Activated naive CD8-positive, alpha-beta T cell treated with anti-CD3 and anti-CD28 coated beads, Interleukin-2, amount 10 ng/mL, durations not matched to agents 7 days and 5 days (primary cell): ENCODE measurements at places on chromosomes 5 and 9. TPM values are rescaled to one million over a fixed set of nuclear protein-coding genes. Genes with fewer than 3 reads are reported as not detected.

GRCh38 chr9:110334183-110334582, 3.5 kb downstream of the TXNDC8 start:
- DNase-seq: no peak
- no peak overlapping the region for H3K4me3 ChIP-seq
- H3K27me3 ChIP-seq: no peaks in the 10 kb centered on the region
- no peak overlapping the region for H3K27ac ChIP-seq
- no peaks in the 10 kb centered on the region for H3K36me3 ChIP-seq
- peaks cover 7% of the 10 kb centered on the region for H3K4me1 ChIP-seq

DNA sequence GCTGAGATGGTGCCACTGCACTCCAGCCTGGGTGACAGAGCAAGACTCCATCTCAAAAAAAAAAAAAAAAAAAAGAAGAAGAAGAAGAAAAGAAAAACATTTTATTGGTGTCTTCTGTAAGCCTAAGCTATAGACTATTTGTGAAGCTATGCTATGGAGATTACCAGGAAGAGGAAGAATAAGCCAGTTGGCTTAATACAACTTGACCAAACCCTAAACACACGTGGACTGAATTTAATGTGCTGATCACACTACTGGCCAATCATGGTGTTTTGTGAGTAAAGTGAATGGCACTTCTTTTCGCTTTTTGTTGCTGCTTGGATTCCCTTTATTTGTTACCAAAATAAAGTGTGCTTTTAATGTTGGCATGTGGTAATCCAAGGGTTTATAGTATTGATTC, 49.9 kb downstream of the GGTA1 start:
- H3K27me3 ChIP-seq: peaks cover 31% of the 10 kb centered on the region
- no peak overlapping the region for H3K27ac ChIP-seq
- peaks cover 16% of the 10 kb centered on the region for H3K4me1 ChIP-seq
- no peak for DNase-seq

DNA sequence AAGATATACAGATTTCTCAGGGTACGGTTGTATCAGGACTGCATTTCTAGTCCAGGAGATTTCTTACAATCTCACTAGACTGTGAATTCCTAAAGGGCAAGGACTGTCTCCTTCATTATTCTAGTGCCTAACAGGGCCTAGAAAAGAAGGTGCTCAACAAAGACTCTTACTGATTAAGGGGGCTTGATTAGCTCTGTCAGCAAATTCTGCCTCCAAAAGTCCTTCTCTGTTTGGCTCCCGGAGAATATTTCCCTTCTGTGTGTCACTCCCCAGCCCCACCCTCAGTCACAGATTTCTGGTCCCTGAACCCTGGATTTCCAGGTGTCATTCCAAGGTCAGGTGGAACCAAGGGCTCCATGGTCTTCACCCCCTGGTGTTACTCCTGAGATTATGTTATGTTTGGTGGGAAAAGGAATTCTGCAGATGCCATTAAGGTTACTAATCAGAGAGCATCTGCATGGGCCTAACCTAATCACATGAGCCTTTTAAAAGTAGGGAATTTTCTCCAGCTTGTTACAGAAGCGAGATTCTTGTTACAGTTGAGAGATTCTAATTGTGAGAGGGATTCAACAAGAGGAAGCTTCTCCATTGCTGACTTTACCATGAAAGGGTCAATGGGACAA, 167.7 kb upstream of the LHFPL2 start:
- peaks cover 4% of the 10 kb centered on the region for H3K4me1 ChIP-seq
- no peak overlapping the region for H3K4me3 ChIP-seq
- H3K36me3 ChIP-seq: peaks cover 6% of the 10 kb centered on the region
- no peak overlapping the region for H3K27ac ChIP-seq
- DNase-seq: no peak

GRCh38 chr5:66134407-66134861, 9.7 kb upstream of the SREK1 start:
- no peaks in the 10 kb centered on the region for H3K36me3 ChIP-seq
- H3K27ac ChIP-seq: no peak overlapping the region
- peaks cover 4% of the 10 kb centered on the region for H3K27me3 ChIP-seq
- no peak overlapping the region for H3K4me3 ChIP-seq
- peaks cover 2% of the 10 kb centered on the region for H3K4me1 ChIP-seq

DNA sequence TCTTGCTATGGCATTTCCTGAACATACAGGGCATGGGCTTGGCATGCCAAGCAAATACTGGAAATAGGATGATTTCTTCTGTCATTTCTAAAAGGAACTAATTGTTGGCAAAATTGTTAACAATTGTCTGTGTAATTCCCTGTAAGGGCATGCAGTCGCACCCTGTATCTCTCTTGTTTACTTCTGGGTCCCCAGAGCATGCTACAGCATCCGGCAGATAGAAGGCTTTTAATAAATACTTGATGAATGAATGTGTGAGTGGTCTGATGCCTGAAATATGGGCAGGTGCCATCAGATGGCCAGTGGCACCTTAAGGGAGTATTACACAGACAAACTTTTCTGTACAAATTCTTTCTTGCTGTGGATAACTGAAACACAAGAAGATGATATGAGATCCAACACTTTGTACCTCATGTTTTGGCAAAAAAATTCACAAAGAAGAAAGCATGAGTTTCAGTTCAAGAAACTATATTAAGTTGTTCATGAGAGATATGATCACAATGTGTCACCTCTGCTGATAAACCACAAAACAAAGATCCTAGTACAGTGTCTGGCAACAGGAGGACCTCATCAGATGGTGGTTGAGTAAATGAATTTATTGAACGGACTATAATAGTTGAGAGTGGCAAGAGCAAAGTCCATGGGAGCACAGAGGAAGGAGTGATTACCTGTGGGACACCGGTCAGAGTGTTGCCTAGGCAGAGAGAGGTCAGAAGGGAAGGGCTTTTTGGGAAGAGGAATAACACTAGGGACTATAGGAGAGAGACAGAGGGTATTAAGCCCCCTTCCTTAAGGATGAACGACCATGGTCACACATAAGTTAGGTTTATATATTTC, 194.2 kb downstream of the ATP10B start:
- H3K27ac ChIP-seq: peak overlapping the region; percentile 44
- no peak for DNase-seq
- H3K36me3 ChIP-seq: peaks cover 5% of the 10 kb centered on the region
- H3K4me3 ChIP-seq: peak overlapping the region; percentile 4
- H3K4me1 ChIP-seq: peaks cover 20% of the 10 kb centered on the region
- peaks cover 18% of the 10 kb centered on the region for H3K27me3 ChIP-seq

The CCDC192 gene
- total RNA-seq: not detected

The VCAN gene
- 0.09 TPM for total RNA-seq

The C9 gene
- total RNA-seq: not detected

The OR1Q1 gene
- total RNA-seq: 0.33 TPM
